ENCODE measurements at places on chromosomes 16 and 17.

GRCh38 chr17:80045703-80046102, 9.3 kb downstream of the CCDC40 start:
- no peak for DNase-seq

GRCh38 chr16:2787961-2788360, 601 bp upstream of the PRSS33 start:
- no peak for DNase-seq

- no peak for DNase-seq
Observed at GRCh38 chr16:88013766-88014251, 62.6 kb downstream of the BANP start.

- no peak for DNase-seq
Observed at GRCh38 chr16:84774810-84775209, 45.0 kb upstream of the CRISPLD2 start.

DNA sequence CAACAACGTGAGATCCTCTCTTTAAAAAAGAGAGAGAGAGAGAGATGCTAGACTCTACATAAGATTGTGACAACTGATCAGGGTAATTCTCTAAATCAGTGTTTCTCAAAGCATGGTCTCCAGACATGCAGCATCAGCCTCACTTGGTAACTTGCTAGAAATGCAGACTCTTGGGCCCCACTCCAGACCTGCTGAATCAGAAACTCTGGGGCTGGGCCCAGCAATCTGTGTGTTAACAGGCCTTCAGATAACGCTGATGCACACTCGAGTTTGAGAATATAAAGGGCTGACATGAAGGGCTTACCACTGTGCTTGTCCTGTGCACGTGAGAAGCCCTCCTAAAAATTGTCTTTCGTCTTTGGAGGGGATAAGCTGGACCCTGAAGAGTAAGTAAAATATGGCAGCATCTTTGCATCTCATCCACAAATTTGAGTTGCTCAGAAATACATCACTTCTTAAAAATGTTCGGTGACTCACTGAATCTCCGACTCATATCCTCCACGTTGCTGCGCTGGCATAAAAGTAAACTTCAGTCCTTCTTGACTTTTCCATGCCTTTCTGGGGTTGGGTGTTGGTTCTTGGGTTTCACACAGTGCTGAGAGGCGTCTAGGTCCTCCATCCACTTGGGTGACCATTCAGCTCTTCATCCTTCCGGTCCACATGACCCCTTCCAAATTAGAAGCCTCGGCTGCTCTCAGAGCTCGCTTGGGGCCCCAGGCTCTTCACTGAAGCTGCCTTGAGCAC, 26.1 kb upstream of the KDM8 start:
- DNase-seq: no peak

DNA sequence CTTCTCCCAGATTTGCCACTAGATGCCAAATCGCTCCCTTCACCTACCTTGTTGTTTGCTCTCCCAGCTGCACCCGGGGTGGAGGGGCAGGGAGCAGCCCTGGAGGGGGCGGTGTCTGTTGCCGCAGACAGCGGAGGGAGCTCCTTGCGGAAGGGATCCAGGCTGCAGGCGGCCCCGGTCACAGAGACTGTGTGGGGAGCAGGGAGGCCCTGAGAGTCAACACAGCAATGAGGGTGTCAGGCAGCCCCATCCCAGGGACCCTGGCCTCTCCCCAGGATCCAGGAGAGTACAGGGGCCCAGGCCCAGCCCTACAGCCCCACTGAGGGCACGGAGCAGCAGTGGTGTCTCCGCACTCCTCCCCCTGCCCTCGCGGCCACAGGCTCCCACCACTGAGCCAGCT, 50.5 kb upstream of the CHMP6 start:
- DNase-seq: no peak

- DNase-seq: no peak
Observed at GRCh38 chr17:79374087-79374689, 236.7 kb downstream of the RBFOX3 start.

DNA sequence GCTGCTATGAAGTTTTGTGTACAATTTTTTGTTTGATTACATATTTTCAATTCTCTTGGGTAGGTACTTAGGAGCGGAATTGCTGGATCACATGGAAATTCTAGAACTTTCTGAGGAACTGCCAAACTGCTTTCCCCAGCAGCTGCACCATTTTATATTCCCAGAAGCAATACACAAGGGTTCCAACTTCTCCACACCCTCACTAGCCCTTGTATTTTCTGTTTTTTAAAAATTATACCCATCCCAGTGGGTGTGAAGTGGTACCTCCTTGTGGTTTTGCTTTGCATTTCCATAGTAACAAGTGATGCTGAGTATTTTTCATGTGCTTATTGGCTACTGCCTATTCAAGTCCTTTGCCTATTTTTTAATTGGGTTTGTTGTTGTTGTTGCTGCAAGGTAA, 20.9 kb downstream of the NACA2 start:
- no peak for DNase-seq

GRCh38 chr16:48405153-48405552, 19.9 kb upstream of the SIAH1 start:
- no peak for DNase-seq

DNA sequence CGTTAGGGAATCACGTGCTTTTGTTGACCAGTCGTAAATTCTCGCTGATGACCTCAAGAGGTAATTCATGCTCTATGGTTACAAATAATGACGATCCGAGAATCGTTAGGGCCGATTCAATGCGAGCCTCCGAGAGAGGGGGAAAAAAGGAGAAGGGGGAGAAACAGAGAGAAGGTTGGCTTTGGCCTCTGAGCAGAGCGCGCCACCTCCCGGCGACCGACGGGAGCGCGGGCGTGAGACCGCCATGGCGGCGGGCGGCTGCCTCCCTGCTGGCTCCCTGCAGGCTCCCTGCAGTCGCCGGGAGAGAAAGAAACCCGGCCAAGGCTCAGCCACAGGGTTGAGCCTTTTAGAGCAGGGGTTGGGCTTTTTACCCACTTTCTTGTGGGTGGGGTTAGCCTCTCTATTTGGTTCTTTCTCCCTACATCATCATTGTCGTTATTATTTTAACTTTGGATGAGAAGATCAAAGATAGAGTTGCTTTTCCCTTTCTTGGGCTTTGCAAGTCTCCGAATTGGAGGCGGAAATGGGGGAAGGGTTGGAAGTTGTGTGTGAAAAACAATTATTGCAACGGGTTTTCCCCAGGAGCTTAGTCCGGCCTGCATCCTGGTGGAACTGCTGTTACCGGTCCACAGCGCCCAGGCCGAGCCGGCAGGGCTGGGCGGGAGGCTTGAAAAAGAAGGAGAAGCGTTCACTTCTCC, 410 bp upstream of the HOXB5 start:
- peak; percentile 98 for DNase-seq

DNA sequence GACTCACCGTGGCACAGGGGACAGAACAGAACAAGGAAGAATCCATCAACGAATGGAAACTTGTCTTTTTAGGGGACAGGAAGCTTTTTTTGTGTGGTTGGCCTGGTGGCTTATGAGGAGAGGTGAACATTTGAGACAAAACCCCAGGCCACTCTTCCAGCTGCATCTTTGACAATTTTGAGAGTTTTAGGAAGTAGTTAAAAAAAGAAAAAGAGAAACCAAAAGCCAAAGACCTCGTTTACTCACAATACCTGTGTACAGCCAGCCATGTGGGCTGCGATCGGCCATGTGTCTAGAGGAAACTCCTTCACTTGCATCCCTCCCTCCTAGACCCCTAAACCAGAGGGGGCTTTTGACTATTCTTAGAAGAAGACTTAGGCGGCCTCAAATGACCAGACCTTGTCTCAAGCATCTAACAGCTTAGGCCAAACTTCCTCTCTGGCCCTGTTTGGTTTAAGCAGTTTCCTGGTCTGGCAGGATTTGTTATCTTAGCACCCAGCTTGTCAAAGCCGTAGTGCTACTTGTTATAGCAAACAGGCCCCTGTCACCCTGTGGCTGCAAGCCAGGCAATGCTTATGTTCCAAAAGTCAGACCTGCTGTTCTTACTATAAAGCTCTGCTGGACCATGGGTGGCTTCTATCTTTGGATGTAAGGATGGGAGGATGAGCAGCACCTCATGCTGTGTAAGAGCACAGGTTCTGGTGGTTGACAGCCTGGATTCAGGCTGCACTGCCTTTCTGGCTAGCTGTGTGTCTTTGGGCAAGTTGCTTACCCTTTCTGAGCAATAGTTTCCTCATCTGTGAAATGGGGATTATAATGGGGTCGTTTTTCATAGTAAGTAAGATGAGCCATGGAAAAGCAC, 17.7 kb downstream of the KSR1 start:
- DNase-seq: no peak

GRCh38 chr16:83923581-83924365, 24.9 kb downstream of the MLYCD start:
- no peak for DNase-seq

- DNase-seq: no peak
Observed at GRCh38 chr17:15239491-15239890, 25.6 kb downstream of the PMP22 start.

GRCh38 chr17:14621826-14622614, 321.1 kb downstream of the HS3ST3B1 start:
- no peak for DNase-seq

- no peak for DNase-seq
Observed at GRCh38 chr17:60916043-60916442, 238.4 kb downstream of the BCAS3 start.

DNA sequence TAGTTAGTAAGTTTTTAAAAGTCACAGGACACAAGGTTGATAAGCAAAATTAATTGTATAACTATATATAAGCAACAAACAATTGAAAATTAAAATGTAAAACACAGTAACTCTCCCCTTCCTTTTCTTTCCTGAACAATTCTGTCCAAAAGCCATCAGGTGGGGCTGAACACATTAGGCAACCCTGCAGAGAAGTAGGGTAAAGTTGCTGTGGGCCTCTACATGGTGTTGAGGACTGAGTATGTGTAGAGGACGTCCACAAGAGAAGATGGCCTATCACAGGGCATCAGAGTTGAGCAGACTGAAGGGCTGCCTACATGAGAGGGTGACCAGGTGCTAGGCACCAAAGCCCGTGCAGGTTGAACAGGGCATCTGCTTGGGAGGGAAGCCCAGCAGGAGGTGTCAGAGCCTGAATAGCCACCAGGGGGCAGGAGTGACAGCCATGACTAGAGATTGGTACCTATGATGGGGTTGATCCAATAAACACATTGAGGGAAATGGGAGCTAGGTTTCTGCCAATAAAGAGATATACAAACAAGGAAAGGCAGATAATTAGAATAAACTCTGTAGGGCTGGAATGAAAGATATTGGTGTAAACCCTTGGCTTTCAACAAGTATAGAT, 415.1 kb downstream of the NPIPA8 start:
- DNase-seq: peak; percentile 1

DNA sequence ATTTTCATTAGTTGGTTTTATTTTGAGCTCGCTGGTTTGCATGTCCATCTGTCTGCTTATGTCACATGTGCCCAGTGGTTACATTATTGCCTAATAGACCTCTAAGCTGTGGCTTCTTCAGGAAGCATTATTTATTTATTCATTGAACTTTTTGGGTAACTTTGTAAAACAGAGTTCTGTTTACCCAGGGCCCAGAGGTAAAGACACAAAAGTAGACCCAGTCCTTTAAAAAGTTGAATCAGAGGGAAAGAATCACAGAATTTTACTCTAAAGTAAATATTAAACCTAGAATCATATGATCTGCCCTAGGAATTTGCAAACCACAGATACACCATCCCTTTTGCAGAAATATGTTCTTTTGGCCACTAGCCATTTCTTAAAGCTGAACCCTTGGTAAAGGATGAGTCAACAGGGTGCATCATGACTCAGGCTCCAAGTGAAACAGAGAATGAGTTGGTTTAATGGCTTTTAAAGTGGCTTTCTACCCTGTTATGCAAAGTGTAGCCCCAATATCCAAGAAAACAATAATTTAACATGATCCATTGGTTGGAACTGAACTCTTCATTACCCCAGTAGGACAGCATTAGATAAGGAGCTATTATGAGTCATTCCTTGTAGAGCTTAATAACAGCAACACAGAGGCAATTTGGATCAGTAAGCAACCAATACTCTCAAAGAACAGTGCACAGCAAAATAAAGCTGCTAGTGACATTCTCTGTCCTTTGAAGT, 236.3 kb downstream of the KCNJ2 start:
- no peak for DNase-seq

- no peak for DNase-seq
Observed at GRCh38 chr16:27482397-27483087, 67.2 kb downstream of the GTF3C1 start.

GRCh38 chr16:49605536-49606254, 232.1 kb downstream of the C16orf78 start:
- no peak for DNase-seq

DNA sequence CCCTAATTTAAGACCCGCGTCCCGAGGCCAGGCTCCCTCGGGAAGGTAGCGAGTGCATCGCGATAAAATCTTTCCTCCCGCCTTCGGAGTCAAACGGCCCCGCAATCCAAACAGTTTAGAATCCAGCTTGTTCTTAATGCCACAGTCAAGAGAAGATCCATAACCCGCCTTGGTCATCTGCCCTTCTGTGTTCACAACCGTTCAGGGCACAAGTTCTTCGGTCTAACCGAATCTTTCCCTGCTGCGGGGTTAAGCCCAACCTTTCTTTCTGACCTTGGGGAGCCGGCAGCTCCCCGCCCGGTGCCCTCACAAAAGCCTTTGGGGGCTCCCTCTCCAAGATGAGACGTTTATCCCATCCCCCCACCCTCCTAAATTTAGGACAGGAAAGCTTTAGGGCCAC, 30.3 kb downstream of the CPSF4L start:
- DNase-seq: no peak

DNA sequence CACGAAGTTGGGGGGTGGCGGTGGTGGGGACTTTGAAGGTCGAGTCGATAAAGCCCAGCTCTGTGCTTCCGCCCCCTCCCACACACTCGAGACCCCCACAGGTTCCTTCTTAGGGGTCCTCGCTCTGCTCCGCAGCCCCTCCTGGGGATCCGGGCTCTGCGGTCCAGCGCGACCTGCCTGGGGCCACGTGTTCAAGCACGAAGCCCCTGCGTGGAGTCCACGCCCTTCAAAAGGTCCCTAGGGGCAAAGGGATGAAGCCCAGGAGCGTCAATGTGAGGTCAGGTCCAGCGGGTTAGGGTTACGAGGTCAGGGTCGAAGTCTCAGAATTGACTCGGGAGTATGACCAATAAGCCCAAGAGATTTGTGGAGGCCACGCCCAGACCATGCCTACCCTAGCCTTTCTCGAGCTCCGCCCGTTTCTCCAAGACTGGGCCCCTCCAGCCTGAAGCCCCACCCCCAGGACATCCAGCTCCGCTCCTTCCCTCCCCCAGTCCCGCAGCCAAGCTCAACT, 786 bp upstream of the CACNA1G start:
- DNase-seq: no peak

DNA sequence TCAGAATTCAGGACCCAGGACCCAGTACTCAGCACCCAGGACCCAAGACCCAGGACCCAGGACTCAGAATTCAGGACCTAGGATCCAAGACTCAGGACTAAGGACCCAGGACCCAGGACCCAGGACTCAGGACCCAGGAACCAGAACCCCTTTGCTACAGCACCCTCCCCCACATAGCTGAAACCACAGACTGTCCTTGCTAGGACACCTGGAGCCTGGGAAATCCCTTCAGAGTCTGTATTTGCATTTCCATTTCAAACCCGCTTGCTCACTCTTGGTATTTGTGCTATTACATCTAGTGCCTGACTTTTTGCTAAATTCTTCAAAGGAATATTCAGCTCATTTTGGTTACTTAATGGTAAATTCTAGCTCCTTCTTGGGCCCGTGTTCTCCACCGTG, 275.8 kb upstream of the MAF start:
- DNase-seq: no peak
